ENCODE measurements at places on chromosomes 16 and 17.

GRCh38 chr17:65229621-65229995, 92.4 kb downstream of the RGS9 start:
- DNase-seq, result no peak

GRCh38 chr16:81758376-81758775, 20.7 kb upstream of the PLCG2 start:
- DNase-seq, result no peak

DNA sequence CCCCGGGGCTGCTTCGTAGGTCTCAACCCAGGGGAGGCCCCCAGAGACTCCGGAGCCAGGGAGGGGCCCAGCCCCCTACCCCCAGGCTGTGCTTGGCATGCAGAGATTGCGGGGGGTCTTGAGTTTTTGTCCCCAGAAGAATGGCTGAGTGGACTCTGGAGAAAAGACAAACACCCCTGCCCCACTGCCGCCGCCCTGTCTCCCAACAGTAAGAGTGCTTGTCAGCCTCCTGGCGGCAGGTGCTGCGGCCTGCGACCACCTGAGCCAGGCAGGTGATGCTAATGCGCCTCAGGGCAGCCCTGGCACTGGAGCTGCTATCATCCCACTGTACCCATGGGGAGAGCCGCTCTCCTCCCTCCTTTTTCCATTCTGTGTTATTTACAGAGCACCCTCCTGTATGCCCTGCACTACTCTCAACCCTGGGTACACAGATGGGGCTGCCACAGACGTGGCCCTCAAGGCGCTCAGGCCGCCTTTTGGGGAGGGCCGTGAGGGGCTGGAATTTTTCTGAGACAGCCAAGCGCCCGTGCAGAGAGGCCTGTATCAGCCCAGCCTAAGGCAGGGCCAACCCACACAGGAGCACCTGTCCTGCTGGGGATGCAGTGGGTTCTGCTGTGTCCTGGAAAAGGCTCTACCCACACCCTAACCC, 2.6 kb upstream of the IL17C start:
- DNase-seq, result no peak

DNA sequence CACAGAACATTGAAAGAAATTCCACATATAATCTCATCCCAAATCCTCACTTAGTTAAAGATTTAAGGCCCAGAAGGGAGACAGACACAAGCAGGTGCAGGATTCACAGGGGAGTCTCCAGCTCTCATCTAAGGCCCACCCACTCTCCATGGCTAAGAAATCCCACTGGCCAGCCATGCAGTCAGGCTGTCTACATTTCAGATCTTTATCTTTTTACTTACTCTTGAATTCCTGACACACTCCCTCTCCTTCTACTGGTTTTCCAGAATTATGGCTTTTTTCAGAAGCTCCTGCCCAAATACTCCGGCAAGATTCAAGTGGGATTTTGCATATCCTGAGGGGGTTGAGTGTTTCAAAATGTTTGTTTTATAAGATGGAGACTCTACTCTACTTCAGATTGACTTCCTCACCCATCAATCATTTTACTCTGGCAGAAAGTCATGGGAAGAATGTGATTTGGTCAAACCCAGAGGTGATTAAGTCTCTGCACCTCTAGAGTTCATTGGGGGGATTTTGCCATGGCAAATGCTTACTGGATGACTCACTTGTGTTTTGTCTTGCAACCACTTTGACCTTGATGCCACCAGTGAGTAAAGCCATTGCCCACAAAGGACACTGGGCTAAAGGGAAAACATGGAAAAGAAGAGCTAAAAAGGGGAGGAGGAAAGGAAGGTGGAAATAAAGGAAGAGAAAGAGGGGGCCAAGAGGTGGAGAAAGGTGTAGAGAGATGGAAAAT, 688.8 kb upstream of the SALL1 start:
- DNase-seq, result no peak

DNA sequence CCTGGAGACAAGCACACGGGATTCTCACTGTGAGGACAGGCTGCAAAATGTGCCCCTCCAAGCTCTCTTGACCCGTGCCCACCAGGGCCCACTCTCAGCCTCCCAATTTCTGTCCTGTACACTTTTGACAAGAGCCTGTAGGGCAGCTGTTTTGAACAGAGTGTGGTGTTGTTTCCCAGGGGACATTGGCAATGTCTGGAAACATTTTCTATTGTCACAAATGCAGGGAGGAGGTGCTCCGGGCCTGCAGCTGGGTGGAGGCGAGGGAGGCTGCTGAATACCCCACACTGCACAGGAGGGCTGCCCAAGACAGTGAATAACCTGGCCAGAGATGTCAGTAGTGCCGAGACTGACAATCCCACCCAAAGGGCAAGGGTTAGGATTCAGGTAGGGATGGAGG, 10.5 kb downstream of the CEP295NL start:
- DNase-seq, result no peak

GRCh38 chr17:31085563-31085962, 9.2 kb upstream of the NF1 start:
- DNase-seq, result no peak

GRCh38 chr16:51666821-51667220, 515.8 kb upstream of the SALL1 start:
- DNase-seq, result no peak

- DNase-seq, result no peak
These were observed 648.5 kb upstream of the RBFOX1 start for GRCh38 chr16:6684076-6684673.

GRCh38 chr17:47945529-47946508, 4.4 kb downstream of the PNPO start:
- DNase-seq, result no peak

DNA sequence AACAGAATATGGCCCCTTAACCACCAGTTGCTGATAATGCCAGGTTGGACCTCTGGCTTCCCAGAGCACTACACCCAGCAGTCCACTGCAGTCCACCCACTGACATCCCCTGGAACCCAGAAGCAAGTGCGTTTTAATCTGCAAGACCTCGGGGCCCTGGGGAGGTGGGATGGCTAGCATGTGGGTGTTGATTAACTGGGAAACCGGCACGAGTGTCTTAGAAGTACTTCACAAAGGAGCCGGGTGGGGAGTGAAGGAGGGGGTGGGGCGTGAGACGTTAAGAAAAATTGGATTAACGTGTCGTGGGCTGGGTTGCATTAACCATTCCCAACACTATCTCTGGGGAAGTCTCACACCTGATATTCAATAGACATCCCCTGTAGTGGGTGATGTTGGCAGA, 6.1 kb upstream of the HIC1 start:
- no peak for DNase-seq

DNA sequence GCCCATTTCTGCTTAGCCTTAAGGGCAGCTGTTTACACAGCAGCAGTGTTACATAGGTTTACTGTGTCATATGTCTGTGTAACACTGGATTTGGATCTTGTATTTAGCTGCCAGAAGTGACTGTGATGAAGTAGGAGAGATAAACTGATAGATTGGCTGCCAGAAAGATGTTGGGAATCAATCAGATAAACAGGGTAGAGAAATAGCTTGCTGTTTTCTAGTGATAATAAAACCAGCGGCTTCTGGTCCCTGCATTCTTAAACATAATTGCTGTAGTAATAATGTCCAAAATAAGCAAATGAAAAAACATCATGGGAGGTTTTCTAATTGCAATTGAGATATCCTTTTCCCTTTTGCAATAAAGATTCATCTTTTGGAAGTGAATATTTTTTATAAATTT, 68.7 kb downstream of the AATF start:
- DNase-seq, result no peak

DNA sequence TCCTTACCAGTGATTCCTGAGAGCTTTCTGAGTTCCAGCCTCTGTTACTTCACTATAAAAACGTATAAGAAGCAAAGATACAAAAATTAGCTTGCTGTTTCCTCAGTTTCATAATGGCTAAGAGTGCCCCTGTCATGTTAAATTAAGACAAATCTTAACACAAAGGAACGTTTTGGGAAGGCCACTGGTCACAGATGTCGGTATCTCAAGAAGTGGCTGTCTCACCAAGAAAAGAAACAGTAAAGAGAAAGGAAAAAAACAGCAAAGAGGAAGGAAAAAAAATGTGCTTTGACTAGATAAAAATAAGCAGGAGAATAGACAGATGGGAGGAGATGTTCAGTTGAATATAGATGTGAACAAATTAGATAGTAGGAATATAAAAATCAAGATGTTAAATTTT, 94.8 kb upstream of the AKTIP start:
- no peak for DNase-seq

GRCh38 chr17:59680314-59680713, 26.9 kb downstream of the PTRH2 start:
- no peak for DNase-seq

GRCh38 chr17:38508954-38509771, 80.9 kb downstream of the ARHGAP23 start:
- DNase-seq, result peak; percentile 53

- no peak for DNase-seq
These were observed 62.3 kb upstream of the ZNF423 start for GRCh38 chr16:49918257-49918656.

DNA sequence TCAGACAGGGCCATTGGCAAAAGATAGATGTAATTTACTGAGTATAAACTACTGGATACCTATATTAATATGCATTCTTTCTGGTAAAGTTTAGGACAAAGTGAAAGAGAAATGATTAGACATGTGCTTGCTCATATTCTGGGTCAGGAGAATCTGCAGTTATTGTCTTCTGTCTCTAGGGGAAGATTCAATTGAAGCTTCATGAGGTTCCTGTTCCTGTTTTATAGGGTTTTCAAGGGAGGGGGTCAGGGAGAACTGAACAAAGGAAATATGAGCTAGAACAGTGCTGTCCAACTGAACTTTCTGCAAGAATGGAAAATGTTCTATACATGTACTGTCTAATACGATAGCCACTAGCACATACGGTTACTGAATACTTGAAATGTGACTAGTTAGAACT, 59.3 kb upstream of the CORO6 start:
- DNase-seq, result no peak

- DNase-seq, result peak; percentile 68
These were observed 1.5 kb downstream of the TMEM102 start for GRCh38 chr17:7436556-7437368.

- DNase-seq, result no peak
These were observed 130.2 kb upstream of the CHMP6 start for GRCh38 chr17:80861418-80861815.

GRCh38 chr17:18985475-18985874, 19.1 kb downstream of the FAM83G start:
- no peak for DNase-seq

- no peak for DNase-seq
These were observed 431.2 kb upstream of the DYNLRB2 start for GRCh38 chr16:80109581-80109980.

GRCh38 chr17:40534371-40535189, 30.7 kb downstream of the CCR7 start:
- no peak for DNase-seq

DNA sequence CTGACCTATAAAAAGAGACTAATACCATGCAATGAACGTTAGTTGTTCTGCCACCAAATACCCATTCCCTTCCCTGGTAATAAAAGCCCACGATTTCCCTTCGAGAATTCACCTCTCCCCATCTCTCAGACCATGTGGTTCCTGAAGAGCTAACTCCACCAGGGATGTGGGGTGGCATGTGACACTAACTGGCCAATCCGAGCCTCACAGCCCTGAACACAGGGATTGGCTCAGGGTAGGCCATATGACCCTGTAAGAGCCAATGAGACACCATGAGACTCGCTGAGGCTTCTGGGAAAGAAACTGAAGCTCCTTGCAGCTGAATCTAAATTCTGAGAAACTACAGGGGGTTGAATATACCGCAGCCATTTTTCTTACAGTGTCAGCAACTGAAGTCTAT, 21.1 kb downstream of the HELZ start:
- no peak for DNase-seq

DNA sequence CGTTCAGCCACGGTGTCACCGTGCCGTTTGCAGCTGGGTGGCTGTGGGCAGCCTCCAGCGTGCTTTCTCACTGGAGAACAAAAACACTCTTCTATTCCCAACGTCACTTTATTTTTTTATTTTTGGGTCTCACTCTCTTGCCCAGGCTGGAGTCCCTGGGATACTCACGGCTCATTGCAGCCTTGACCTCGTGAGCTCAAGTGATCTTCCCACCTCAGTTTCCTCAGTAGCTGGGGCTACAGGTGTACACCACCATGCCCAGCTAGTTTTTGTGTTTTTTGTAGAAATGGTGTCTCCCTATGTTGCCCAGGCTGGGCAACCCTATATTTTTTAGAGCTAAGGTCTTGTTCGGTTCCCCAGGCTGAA, 34.4 kb upstream of the ZC3H18 start:
- DNase-seq, result no peak

- DNase-seq, result no peak
These were observed 5.7 kb upstream of the STAT5A start for GRCh38 chr17:42282478-42283080.

- peak; percentile 75 for DNase-seq
These were observed 5.7 kb downstream of the DLG4 start for GRCh38 chr17:7213895-7214299.

DNA sequence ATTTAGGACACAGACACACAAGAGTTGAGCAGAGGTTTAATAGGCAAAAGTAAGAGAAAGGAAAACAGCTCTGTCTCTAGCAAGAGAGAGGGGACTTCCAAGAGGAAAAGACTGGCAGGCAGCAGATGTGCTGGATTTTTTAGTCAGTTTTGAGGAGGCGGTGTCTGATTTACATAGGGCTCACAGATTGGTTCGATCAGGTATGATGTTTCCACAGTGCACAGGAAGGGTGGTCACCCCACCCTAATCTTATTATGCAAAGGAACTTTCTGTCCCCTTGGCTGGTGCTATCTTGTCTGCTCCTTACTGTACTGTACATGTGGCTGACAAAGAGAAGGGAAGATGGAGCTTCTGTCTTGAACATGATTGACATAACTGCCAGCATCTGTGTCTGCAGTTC, 25.3 kb downstream of the BFAR start:
- no peak for DNase-seq

DNA sequence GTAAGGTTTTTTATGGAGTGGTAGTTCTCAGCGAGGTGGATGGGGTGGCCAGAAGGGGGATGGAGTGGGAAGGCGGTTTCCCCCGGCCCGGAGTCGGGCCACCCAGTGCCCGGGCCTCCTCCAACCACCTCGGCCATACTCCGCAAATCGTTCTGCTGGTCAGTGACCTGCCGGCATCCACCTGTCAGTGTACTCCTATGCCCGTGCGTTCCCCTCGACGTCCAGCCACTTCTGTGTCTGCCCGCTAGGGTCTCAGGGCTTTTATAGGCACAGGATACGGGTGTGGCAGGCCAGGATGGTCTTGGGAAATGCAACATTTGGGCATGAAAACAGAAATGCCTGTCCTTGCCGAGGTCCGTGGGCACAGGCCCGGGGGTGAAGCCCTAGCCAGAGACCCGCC, 19.3 kb upstream of the ASGR2 start:
- no peak for DNase-seq
